ENCODE measurements at places on chromosomes 7 and 10. TPM values are rescaled to one million over a fixed set of nuclear protein-coding genes. Genes with fewer than 3 reads are reported as not detected.

DNA sequence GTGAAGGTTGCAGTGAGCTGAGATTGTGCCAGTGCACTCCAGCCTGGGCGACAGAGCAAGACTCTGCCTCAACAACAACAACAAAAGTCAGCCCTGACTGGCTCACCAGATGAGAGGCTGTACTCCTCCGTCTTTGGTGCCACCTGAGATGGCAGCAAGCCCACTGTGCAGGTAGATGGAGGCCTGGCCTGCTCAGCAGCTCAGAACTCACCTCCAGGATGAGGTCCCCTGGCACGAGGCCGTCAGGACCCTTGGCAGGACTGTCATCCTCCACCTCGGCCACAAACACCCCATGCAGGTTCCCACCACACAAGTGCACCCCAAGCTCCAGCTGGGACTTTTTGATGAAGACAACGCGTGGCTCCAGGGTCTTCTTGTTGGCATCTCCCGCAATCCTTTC is 117.2 kb downstream of the DLG5 start:
- no peak for DNase-seq

- DNase-seq: peak; percentile 71
Observed at GRCh38 chr10:44974628-44975430, 3.8 kb downstream of the DEPP1 start.

DNA sequence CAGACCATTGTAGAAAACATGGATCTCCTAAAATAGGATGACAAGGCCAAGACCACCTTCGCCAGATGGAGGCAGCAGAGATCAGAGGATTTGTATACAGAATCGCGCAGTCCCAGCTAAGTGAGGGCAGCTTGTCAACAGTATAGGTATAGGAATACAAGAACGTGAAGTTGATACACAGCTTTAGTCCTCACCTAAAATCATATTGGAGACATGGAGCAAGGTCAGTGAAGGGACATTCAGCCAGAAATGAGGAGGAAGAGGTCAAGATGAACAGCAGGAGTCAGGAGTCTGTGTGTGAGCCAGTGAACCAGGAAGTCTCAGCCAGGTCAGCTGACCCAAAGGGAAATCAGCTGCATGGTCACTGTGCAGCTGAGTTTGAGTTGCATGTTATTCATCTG is 263.4 kb upstream of the PRKCQ start:
- DNase-seq: no peak

DNA sequence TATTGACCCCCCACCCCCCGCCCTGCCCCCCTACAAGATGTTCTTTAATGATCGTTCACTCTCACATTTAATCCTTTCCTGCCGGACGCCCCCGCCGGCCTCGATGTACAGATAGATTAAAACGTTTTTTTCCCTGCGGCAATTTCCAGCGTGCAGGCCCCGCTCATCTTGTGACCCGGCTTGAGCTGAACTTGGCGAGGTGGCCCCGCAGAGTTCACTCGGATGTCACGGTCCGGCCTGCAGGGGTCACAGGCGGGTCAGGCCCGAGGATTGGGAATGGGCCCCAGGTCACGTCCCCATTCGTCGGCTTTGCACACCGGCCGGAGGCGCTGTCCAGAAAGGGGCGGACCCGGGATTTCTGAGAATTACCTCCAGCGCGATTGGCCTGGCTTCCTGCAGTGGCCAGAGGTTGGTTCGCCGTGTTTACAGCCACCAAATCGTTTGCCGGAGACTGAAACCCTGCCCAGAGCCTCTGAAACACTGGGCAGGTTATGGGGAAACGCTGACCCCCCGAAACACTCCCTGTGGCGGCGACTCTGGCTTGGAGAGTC is 1.9 kb upstream of the CYP26A1 start:
- DNase-seq: peak; percentile 10

GRCh38 chr7:95365151-95365550 is 31.0 kb downstream of the PON3 start:
- DNase-seq: no peak

DNA sequence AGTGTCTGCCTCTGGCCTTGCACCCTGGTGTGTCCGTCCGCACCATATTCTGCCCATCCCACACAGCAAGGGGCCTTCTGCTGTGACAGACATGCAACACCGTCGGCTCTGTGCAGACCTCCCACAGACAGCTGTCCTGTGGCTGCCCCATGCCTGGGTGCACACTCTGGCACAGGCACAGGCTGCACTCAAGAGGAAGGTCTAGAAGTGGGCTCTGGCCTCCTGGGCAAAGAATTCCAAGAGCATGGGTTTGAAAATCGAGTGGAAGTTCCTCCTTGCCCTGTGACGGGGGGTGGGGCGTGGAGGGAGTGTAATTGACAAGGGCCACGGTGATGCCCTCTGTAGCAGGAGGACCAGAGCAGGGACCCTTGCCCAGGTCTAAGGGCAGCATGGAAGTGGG is 4.3 kb upstream of the LOXL4 start:
- no peak for DNase-seq

GRCh38 chr10:105024184-105024583 is 383.1 kb downstream of the SORCS3 start:
- no peak for DNase-seq

DNA sequence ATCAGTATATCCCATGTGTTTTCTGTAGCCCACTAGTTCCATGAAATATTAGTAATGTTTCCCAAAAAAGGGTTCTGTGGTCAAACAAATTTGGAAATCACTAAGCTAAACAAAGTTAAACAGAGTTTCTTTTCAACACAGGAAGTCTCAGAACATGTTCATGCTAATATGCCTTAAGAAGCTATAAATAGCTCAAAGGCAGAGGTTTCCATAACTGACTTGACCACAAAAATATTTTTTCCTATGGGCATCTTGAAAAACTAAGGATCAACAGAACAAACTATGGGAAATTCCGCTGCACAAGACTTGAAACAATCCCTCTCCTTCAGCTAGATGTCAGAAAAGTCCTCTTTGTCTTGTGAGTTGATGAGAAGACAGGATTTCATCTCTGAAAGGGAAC is 59.7 kb downstream of the SEM1 start:
- DNase-seq: no peak

- no peak for DNase-seq
Observed at GRCh38 chr10:123911866-123912265, 20.3 kb upstream of the CPXM2 start.

DNA sequence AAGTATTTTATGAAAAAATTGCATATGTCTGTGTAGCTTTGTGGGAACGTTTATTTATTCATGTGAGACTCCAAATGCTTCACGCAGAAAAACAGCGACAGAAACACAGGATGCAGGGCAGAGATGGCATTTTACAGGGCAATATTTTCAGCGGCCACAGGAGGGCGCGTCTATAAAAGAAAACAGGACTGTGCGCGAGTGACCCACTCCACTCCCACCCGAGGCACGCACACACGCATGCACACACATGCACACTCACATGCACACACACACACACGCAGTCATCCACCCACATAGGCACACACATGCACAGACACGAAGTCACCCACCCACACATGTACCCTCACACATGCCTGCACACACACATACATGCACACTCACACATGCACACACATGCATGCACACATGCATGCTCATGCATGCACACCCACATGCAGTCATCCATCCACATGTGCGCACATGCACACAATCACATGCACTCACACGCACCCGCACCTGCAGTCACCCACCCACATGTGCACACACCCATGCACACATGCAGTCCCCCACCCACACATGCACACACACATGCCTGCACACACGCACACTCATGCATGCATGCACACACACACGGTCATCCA is 96.3 kb downstream of the DNAJB6 start:
- DNase-seq: peak; percentile 41

DNA sequence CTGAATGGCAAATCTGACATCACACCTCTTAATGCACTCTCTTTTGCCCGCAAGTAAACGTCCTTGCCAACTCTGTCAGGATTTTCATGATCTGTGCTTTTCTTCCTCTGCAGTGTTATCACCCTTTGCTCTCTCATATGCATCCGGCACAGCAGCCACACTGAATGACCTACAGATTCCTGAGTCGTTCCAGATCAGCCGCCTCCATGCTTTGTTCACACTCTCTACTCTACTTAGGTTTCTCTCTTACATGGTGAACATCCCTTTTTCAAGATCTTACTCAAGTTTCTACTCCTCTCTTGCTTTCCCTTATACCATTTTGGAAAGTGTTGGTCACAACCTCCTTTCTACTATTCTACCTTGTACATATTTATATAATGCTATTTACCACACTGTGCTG is 127.7 kb upstream of the AOAH start:
- DNase-seq: no peak

- no peak for DNase-seq
Observed at GRCh38 chr7:14630048-14630447, 272.5 kb downstream of the DGKB start.

DNA sequence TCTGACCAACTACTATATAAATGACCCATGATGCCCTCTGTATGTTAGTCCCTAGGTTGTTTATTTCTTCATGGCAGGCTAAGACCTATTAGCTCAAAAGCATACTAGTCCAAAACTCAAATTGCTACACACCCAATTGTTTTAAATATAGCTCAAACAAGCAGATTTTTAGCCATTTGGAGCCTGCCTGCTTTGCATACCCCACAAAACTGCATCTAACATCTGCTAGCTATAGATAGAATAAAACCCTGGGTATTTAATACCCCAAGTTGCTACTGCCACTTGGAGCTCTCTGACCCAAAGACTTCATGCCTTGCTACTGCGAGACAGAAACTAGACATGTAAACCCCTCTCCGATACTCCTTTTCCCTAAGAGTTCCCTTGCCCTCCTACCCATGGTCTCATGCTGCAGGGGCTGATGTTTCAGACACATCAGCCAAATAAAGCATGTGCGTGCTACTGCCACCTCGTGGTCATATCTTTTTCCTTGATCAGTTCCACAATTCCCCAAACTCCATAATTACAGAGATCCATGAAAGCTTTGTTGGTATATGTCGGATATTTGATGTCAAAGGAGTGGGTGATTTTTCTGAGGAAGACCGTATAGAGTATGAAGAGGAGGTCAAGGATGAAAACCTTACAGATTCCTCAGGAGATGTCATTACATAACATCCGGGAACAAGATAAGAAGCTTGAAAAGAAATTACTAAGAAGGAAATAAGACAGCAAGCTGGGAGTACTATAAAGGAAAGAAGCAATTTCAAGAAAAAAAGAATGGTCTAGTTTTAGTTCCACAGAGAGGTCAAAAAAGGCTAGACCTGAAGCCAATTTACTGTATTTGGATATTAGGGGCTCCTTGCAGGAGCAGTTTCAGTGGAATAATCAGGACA is 386.6 kb downstream of the SH2D4B start:
- DNase-seq: peak; percentile 40

GRCh38 chr7:44072364-44073231 is 7.2 kb upstream of the PGAM2 start:
- DNase-seq: peak; percentile 67

DNA sequence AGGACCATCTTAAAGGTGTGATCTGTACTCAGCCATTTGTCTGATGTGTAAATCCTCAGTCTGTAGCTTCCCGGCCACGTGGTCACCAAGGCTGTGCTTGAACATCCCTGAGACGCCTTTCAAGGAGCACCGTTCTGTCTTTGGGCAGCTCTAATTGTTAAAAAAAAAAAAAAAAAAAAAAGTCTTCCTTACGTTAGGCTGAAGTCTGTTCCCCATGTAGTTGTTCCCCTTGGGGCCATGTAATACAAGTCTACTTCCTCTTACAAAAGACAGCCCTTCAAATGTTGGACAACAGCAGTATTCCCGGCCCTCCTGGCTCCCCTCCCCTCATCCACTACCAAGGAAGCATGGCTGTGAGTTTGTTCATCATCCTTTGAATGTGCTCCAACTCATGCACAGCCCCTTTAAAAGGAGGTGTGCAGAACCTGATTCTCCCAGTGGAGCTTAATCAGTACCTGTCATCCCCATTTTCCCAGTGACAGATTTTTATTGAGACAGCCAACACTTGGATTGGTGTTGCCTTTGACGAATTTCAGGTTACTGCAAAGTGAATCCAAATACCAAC is 392.2 kb upstream of the GALNT17 start:
- no peak for DNase-seq

DNA sequence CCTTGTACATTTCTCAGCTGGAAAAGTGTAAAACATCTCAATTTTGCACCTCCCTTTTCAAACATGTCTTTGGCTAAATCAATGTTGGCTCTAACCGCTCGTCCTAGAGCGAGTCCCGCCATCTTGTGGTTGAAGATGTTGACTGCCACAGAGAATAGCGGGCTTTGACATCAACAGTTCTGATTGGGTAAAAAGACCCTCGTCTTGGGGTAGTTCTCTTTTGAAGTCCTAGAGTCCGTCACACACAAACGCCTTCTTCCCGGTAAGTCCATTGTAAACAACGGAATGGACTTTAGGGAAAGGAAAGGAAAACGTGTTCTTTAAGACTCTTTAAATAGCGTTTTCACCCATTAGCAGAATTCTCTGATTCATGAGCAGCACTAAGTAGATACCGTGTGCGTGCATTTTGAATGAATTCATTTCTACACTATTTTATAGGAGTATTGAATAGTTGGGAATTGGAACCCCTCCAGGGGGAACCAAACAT is 452 bp upstream of the RPP30 start:
- DNase-seq: peak; percentile 42

- no peak for DNase-seq
Observed at GRCh38 chr7:80614851-80615271, 23.6 kb upstream of the CD36 start.

The NPFFR1 gene
- 0.03 TPM for total RNA-seq

The TAS2R4 gene
- 1.0 TPM for total RNA-seq

The NOS3 gene
- total RNA-seq: 12.6 TPM

The PRRT4 gene
- total RNA-seq: 0.63 TPM

The ZNF680 gene
- total RNA-seq: 18.2 TPM

The SMO gene
- 15.8 TPM for total RNA-seq

Measured in mucosa of gallbladder (tissue), 1 donor.